ENCODE measurements at places on chromosomes 7 and 10. TPM values are rescaled to one million over a fixed set of nuclear protein-coding genes. Genes with fewer than 3 reads are reported as not detected.

The WEE2 gene
- total RNA-seq = not detected

The NXPH1 gene
- not detected for total RNA-seq

The TDRD1 gene
- total RNA-seq = not detected

DNA sequence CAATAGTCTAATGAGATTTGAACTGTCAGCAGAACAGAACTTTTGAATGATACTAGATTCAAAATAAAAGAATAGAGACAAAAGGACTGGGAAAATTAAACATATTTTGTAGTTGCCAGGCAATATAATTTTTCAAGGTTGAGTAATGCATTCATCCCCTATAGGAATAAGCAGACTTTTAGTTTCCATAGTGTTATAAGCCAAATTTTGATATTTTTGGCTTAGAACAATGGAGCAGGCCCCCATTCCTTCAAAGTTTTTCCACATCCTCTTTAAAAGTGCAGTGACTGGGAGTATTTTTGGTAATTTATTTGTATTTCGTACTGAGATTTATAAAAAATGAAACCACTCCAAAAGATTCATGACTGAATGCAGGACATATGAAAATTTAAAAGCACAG, 24.0 kb downstream of the MEOX2 start:
- no peak for DNase-seq

GRCh38 chr10:124289851-124290795, 128.6 kb downstream of the OAT start:
- DNase-seq = peak; percentile 98

DNA sequence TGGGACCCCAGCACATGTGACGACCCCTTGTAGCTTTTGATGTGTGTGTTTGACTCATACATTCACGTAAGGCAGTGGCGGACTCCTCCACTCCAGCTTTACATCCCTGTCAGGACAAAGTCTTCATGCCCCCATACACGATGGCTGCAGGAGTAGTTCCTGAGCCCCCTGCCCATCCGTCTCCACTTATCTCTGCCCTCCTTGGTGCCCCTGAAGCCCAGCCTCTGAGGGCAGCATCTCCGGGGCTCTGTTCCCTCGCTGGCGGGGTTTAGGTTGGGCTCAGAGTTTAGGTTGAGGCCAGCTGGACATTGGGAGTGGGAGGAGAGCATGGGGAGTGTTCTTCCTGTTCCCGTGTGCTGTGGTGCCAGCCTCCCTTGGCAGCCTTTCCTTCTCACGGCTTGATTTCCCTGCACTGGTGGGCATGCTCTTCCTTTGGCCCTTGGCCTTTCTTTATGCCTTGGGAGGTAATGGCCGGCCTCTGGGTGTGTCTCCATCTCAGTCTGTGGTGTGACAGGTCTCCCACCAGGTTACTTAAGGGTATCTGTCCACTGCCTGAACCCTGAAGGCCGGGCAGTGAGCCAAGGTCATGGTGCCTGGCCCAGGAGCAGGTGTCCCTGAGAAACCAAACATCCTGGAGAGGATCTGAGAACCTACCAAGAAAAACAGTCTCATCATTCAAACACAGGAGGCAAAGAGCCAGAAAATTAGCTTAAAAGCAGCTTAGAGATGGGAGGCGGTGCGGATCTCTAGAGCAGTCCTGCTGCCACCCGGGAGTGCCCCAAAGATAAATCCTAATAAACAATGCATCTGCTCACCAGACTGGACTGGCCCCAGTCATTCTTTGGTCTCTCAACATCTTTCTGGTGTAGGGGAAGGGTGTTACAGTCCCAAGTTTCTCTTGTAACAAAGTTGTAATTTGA, 85.5 kb downstream of the GLRX3 start:
- DNase-seq = no peak

DNA sequence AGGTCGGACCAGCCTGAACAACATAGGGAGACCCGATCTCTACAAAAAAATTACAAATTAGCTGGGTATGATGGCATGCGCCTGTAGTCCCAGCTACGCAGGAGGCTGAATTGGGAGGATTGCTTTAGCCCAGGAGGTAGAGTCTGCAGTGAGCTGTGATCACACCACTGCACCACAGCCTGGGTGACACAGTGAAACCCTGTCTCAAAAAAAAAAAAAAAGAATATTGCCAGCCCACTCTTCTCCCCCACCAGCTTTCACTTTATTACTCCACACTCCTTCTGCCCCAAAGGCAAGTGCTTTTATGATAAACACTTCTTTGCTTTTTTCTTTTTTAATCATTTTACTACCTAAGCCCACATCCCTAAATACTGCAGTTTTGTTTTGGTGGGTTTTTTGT, 14.8 kb downstream of the RAB19 start:
- DNase-seq = no peak

DNA sequence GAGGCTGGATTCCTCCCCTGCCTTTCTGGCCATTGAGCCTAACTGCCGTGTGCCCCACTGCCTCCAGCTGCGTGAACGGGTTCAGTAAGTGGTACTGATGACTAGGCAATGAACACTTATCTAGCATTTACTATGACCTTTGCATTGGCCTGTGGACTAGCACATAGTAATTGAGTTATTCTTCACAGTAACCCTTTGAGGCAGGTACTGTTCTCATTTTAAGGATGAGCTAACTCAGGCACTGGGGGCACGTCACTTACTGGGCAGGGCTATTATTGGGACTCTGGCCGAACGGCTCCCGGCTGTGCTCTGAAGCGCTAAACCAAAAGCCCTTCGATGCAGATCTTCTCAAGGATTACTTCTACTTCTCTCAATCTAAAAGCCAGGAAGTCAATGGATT, 38.3 kb downstream of the WIPF3 start:
- no peak for DNase-seq

DNA sequence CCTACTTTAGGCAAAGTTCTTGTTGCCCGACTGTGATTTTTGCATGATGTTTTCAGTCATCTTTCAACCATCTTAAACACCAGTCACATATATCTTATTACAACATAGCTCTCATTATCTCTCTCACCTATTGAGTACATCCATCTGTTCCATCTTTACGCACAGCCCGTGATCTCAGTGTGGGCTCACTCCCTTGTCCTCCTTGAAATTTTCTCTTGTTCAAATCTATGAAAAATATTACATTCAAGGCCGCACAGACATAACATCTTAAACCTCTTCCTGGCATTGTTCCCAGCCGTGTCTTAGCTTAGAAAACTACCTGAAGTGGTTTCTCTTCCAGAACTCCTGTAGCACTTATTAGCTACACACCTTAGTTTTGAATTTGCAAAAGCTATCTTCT, 32.6 kb downstream of the NET1 start:
- no peak for DNase-seq

GRCh38 chr10:98212196-98212595, 55.8 kb downstream of the LOXL4 start:
- no peak for DNase-seq

- DNase-seq = no peak
Measured at GRCh38 chr10:92995509-92995908, 65.1 kb upstream of the CYP26C1 start.

DNA sequence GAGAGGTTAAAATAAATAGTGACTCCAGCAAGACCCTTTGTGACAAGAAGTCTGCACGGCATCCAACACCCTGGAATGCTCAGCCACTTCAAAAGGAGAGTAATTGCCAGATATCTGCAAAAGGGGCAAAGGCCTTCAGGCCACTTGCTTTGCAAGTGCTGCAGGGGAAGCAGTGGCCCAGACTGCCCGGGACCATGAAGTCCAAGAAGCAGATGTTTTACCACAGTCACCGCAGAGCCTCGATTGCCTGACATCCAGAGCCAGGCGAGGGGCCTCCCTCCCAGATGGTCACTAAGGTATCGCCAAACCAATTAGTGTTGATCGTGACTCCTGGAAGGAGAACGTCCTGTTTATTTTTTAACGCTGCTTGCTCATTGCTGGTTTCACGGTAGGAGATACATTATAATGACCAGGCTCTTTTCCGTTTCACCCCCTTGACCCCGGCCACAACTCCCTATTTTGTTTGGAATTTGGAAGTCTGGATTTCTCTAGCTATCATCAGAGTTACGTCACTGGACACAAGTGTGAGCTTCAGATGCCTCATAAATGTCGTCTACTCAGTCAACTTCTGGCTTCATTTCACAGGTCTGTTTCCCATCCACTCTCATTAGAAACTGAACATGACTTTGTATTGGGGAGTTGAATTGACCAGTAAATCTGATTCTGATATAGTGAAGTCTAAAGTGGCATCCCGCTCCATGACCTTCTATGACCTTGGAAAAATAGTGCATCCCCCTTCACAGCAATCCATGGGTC, 276.2 kb downstream of the WDR11 start:
- peak; percentile 99 for DNase-seq

DNA sequence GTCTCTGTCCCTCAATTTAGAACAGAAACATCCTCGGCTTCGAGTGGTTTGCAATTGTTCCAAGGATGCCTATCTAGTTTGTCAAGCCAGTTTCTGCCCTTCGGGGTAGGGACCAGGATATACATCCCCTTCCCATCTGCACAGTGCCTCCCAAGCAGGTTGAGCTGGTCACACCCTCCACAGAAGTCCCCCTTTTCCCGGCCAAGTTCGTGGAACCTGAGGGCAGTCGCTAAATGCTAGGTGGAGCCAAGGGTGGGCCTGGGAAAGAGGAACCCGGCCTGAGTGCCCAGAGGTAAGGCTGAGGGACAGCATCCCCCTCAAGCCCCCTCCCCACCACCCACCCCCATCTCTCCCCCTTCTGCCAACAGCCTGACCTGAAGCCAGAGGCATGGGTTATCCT, 62.4 kb upstream of the NANOS1 start:
- DNase-seq = no peak

- no peak for DNase-seq
Measured at GRCh38 chr10:72228318-72228751, 12.3 kb upstream of the ASCC1 start.

DNA sequence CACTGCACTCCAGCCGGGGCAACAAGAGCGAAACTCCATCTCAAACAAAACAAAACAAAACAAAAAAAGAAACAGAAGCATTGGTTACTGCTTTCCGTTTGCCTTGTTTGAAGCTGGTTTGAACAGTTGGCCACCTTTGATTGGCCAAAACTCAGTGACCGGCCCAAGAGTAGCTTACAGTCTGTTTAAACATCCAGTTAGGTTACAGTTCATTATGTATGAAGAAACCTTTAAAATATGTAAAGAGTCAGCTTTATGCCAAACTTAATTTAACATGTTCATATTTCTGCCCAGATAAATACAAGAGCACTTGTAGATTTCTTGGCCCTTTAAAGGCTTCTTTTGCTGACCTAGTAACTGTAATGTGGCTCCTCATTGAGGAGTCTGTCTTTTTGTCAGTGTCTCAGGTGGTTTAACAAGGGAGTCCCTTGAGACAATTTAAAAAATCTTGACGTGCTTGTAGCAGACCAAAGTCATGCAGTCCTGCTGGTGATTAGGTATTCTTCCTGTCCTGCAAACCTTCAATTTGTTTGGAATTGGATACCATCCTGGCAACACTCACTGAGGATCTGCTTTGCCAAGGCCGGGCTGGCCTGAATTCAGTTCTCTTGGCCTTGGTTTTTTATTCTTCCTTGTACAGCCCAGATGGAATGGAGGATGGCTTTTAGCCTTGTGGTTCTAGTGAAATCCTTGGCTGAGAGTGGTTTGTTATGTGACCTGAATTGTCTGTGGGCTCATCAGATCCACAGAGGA, 128.9 kb downstream of the PLXDC2 start:
- DNase-seq = no peak

- no peak for DNase-seq
Measured at GRCh38 chr7:26365901-26366275, 74.2 kb downstream of the SNX10 start.

GRCh38 chr7:70668606-70669358, 463.2 kb upstream of the GALNT17 start:
- no peak for DNase-seq

DNA sequence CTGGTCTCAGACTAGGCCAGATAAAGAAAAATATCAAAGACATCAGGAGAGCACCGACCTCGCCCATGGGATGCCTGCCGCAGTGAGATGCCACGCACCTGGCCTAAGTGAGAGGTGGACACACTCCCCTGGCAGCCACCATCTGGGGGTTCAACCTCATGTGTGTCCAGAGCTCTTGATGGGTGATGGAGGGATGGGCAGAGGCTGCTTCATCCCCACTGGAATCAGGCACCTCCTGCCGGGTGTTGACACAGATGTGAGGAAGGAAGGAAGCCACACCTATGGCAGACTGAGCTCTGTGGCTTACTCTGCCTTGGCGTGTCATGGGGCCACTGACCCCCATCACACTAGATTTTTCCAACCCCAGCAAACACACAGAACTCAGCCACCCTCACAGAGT, 11.4 kb downstream of the ZNF488 start:
- no peak for DNase-seq
